NCI-H1694 (cell line): ENCODE measurements at places on chromosomes 12 and 14.

DNA sequence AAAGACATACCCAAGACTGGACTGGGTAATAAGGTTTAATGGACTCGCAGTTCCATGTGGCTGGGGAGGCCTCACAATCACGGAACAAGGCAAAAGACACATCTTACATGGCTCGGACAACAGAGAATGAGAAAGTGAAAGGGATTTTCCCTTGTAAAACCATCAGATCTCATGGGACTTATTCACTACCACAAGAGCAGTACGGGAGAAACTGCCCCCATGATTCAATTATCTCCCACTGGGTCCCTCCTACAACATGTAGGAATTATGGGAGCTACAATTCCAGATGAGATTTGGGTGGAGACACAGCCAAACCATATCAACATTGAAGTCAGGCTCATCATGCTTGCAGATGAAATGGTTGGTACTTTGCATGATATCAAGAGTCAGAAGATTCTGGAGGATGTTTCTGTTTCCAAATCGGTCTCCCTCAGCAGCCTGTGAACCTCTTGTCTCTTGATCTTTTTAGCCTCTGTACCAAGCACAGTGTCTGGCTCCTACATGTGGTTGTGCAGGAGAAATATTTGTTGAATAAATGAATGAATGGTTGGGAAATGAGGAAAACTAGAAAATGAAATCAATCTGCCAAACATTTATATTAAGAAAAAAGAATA, 98.6 kb downstream of the VRK1 start:
- no peak for DNase-seq

DNA sequence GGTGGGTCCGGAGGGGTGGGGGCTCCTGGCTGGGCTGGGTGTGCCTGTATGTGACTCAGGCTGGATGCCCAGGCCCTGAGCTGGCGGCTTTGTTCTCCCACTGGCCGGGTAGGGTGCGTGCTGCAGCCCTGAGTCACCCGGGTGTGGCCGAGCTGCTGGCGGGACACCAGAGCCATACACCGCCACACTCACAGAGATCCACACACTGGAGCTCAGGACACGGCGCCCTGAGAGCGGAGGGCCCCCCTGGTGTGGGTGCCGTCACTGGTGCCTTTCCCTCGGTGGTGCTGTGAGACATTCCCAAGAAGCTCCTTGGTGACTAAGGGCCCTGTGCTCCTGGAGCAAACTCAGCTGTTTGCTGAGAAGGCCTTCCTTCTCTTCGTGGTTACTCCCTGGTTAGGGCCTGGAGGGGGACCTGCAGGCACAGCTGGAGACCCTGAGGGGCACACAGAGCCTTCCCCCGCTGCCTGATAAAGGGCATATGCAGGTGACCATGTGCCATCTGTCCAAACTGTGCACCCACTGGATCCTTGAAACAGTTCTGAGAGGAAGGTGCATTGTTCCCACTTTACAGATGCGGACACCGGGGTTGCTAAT, 44.3 kb downstream of the KRT80 start:
- DNase-seq = no peak

DNA sequence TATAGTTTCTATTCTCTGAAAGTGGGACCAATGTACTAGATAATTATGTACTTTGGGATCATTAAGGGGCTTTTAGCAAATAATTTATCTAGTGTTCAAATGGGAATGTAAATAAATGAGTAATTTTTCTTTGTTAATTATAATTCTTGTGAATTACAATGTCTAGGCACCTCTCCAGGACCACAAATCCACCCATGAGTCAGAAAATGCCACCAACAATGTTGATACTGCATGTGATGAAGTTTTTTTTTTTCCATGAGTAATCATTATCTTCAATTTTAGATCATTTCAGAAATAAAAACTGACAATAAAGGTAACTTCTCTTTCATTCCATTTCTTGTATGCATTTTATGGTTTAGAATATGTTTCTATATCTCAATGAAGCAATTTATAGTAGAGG, 470.3 kb downstream of the VRK1 start:
- DNase-seq = no peak

DNA sequence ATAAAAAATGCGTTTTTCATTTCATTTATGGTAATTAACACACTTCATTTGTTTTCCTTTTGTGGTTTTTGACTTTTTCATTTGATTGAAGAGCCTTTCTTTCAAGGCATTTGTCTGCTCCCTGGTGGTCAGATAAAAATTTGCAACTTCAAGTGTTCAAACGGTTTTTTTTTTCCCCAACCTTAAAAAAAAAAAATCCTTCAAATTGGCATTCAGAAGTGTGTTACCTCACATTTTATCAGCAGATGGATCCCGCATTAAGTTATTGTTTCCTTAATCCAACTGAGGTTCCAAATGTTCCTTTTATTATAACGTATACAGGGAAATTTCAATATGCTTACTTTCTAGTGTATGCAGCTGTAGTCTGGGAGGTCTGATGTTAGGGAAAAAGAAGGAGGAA, 47.2 kb downstream of the MYF5 start:
- DNase-seq = peak; percentile 68

GRCh38 chr14:71499018-71499417, 433.2 kb upstream of the RGS6 start:
- DNase-seq = no peak
